ENCODE measurements at places on chromosomes 3 and 15.

- H3K27me3 ChIP-seq = no peaks in the 10 kb centered on the region
- no peaks in the 10 kb centered on the region for H3K4me1 ChIP-seq
- no peak for DNase-seq
- no peak overlapping the region for H3K4me3 ChIP-seq
- H3K36me3 ChIP-seq = no peaks in the 10 kb centered on the region
Measured at GRCh38 chr3:90092994-90093393, 985.6 kb downstream of the EPHA3 start.

DNA sequence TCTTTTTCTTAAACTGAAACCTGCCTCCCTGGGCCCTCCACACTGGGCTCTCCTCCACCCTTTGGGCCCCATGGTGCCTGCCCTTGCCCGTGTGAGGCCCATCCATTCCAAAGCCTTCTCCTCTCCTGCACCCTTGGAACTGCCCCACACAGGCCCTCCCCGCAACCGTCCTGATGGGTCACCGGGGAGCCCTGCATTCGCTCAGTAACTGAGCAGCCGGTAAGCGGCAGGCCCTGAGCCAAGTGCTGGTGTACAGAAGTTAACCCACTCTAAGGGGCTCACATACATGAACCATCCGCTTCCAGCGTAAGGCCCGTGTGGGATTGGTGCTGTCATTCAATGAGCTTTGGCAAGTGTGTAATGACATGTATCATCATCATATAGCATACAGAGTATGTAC, 5.4 kb upstream of the LRRC15 start:
- peaks cover 10% of the 10 kb centered on the region for H3K27me3 ChIP-seq
- no peaks in the 10 kb centered on the region for H3K36me3 ChIP-seq
- no peak for DNase-seq
- peaks cover 12% of the 10 kb centered on the region for H3K4me1 ChIP-seq
- H3K27ac ChIP-seq = no peak overlapping the region

DNA sequence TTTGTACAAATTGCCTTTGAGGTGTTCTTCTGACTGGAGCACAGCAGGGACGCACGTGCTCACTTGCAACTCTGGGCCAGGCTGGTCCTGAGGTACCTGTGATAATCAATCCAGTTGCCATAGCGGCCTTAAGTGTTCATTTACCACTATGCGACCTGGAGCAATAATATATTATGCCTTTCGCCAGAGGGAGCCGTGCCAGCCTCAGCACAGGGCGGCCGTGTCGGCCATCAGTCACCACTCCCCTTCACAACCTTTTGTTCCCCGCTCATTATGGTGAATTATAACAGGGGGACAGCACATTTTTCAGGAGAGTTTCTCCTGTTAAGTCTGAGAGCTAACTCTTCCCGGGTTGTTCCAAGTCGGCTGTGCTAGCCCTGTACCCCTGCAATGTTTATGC, 289.7 kb downstream of the RORA start:
- no peak overlapping the region for H3K4me3 ChIP-seq
- H3K36me3 ChIP-seq = no peaks in the 10 kb centered on the region
- H3K27me3 ChIP-seq = no peaks in the 10 kb centered on the region

DNA sequence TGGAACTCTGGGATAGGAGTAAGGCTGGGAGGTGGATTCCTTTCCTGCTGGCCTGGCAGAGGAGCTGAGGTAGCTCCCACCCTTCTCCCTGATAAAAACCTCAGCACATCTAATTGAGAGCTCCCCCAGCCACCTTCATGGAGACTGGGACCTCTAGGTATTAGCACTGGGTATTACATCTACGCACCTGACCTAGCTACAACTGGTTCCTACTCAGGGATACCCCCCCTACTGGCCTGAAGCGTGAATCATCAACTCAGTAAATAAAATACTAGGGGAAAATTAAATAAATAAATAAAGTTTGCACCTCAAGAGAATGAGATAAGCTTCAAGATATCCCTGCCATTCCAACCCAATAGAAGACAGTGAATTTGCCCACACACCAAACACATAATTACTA, 140.4 kb downstream of the NEK10 start:
- DNase-seq = no peak
- H3K27ac ChIP-seq = no peak overlapping the region
- no peak overlapping the region for H3K4me3 ChIP-seq
- no peaks in the 10 kb centered on the region for H3K27me3 ChIP-seq
- H3K4me1 ChIP-seq = no peaks in the 10 kb centered on the region

- DNase-seq = peak; percentile 36
- no peak overlapping the region for H3K4me3 ChIP-seq
Measured at GRCh38 chr15:55007561-55007960, 189.2 kb downstream of the RSL24D1 start.

GRCh38 chr15:81901319-81901718, 144.5 kb downstream of the MEX3B start:
- DNase-seq = no peak
- no peak overlapping the region for H3K27ac ChIP-seq
- no peaks in the 10 kb centered on the region for H3K36me3 ChIP-seq
- H3K27me3 ChIP-seq = no peaks in the 10 kb centered on the region

- no peaks in the 10 kb centered on the region for H3K4me1 ChIP-seq
- no peak overlapping the region for H3K4me3 ChIP-seq
- no peak overlapping the region for H3K27ac ChIP-seq
- DNase-seq = no peak
- no peaks in the 10 kb centered on the region for H3K27me3 ChIP-seq
- H3K36me3 ChIP-seq = no peaks in the 10 kb centered on the region
Measured at GRCh38 chr3:46337911-46338310, 16.0 kb upstream of the CCR2 start.

- H3K27me3 ChIP-seq = no peaks in the 10 kb centered on the region
- H3K4me1 ChIP-seq = peaks cover 3% of the 10 kb centered on the region
- no peak overlapping the region for H3K27ac ChIP-seq
- no peak overlapping the region for H3K4me3 ChIP-seq
- no peak for DNase-seq
Measured at GRCh38 chr3:156424758-156425157, 130.2 kb downstream of the SSR3 start.

DNA sequence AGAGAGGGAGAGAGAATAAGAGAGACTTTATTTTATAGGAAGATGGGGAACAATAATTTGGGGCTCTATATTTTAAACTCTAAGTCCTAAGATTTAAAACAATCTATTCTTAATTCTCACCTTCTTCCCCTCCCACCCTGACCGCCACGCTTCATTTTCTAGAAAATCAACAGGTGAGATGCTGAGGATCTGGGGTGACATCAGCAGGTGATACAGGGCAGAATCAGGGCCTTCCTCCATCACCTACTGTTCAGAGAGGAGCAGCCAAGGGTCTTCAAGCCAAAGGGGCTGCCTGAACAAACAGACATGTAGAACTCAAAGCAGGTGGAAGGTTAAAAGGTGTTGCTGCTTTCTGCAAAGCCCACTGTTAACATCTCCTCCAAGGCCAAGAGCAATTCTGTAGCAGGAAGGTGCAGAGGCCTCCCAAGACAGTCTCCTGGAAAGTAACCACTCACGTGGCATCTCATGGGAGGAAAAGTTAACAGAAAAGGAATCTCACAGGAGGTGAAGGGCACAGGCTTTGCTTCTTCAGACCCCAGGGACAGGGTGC, 183.6 kb upstream of the TLE3 start:
- H3K36me3 ChIP-seq = no peaks in the 10 kb centered on the region
- H3K4me3 ChIP-seq = no peak overlapping the region
- H3K4me1 ChIP-seq = no peaks in the 10 kb centered on the region
- H3K27ac ChIP-seq = no peak overlapping the region
- H3K27me3 ChIP-seq = no peaks in the 10 kb centered on the region

DNA sequence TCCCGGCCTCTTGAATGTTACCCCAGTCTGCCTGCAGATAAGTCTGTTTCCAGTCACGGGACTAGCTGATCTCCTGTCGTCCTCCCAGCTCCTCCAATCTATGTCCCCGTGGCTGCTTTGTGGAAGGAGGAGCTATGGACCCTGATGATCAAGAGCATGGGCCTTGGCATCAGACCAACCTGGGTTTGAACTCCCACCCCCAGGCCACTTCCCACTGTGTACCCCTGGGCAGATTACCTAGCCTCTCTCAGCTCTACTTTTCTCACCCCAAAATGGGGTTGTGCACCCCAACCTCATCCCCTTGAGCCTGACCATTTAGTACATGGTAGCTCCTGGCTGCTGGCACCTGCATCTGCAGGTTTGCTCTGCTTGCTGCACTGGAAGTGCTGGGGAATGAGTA, 55.8 kb downstream of the GASK1A start:
- H3K36me3 ChIP-seq = no peaks in the 10 kb centered on the region
- DNase-seq = no peak
- no peak overlapping the region for H3K27ac ChIP-seq
- H3K4me1 ChIP-seq = no peaks in the 10 kb centered on the region

DNA sequence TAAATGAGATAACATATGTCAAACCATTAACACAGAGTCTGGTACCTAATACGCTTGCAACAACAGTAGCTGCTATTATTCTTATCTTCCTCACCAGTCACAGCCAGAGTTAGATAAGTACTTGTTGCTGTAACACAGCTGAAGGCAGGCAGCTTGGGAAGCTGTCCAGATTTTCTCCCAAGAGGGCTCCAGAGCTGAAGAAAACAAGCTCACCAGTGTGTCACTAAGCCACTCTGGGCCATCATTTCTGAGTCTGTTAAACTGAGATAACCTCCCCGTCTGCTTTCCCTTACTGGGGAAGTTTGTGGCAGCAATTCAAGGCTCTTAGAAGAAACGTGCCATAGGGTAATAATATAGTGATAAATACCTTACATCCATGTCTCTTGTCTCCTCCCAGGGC, 226.3 kb downstream of the TAFA4 start:
- no peaks in the 10 kb centered on the region for H3K36me3 ChIP-seq
- no peaks in the 10 kb centered on the region for H3K27me3 ChIP-seq
- DNase-seq = no peak
- H3K4me1 ChIP-seq = no peaks in the 10 kb centered on the region
- no peak overlapping the region for H3K27ac ChIP-seq

DNA sequence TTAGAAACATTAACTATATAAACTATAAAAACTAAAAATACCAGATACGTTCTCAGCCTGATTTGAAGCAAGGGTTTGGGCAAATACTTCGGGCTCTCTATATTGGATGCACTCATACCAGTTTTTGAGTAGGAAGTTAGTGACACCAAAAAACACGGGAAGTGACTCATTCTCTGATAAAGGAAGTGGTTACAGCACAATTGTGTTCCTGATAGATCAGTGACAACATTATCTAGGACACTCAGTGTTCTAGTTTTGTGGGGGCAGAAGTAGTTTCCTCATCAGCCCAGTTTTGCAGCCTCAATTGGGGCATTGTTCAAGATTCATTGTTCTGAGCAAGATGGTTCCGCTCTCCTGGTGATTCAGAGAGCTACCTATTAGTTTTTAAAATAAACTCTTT, 469.6 kb upstream of the DPPA4 start:
- DNase-seq = no peak
- no peaks in the 10 kb centered on the region for H3K4me1 ChIP-seq
- H3K4me3 ChIP-seq = no peak overlapping the region
- no peaks in the 10 kb centered on the region for H3K36me3 ChIP-seq
- H3K27me3 ChIP-seq = no peaks in the 10 kb centered on the region

DNA sequence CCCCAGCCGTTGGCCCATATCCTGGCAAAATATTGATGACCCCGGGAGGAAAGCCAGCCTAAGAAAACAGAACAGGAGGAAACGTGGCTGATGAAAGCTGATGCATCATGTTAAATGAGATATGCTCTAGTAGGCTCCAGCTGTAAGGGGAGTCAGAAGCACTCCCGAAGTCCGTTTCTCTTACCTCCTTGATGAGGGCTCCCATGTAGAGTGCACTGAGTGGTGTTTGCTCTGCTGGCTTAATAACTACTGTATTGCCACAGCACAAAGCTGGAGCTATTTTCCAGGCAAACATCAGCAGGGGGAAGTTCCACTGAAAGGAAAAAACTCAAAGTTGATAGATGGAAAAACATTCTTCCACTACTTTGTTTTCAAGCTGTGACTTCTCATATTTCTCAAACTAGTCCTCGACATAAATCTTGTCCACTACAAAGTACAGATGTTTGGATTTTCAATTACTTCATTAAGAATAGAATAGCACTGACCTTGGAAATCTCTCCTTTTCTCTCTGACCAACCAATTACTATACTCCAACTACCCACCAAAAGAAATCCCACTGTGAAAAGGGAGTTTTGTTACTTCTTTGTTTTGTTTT, 72.7 kb downstream of the ALDH1A2 start:
- H3K27ac ChIP-seq = no peak overlapping the region
- H3K4me3 ChIP-seq = no peak overlapping the region
- no peaks in the 10 kb centered on the region for H3K27me3 ChIP-seq
- H3K36me3 ChIP-seq = no peaks in the 10 kb centered on the region
- no peaks in the 10 kb centered on the region for H3K4me1 ChIP-seq

DNA sequence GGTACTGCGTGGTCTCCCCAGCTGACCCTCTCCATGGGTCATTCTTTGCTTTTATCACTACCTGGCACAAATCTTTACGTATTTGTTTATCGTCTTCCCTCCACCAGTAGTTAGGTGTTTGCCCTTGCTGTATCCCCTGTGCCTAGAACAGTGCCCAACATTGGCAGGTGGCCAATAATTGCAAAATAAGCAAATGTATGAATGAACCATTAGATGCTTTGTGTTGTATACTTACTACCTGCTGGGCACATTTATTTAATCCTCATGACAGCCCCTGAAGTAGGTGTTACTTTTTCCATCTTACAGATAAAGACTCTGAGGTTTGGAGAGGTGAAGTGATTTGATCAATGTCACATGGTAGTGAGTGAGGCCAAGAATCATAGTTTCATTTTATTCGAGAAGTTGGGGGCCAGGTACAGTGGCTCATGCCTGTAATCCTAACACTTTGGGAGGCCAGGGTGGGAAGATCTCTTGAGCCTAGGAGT, 2.0 kb upstream of the TWF2 start:
- H3K4me1 ChIP-seq = peaks cover 60% of the 10 kb centered on the region
- DNase-seq = no peak
- H3K4me3 ChIP-seq = no peak overlapping the region
- no peak overlapping the region for H3K27ac ChIP-seq
- H3K27me3 ChIP-seq = no peaks in the 10 kb centered on the region

DNA sequence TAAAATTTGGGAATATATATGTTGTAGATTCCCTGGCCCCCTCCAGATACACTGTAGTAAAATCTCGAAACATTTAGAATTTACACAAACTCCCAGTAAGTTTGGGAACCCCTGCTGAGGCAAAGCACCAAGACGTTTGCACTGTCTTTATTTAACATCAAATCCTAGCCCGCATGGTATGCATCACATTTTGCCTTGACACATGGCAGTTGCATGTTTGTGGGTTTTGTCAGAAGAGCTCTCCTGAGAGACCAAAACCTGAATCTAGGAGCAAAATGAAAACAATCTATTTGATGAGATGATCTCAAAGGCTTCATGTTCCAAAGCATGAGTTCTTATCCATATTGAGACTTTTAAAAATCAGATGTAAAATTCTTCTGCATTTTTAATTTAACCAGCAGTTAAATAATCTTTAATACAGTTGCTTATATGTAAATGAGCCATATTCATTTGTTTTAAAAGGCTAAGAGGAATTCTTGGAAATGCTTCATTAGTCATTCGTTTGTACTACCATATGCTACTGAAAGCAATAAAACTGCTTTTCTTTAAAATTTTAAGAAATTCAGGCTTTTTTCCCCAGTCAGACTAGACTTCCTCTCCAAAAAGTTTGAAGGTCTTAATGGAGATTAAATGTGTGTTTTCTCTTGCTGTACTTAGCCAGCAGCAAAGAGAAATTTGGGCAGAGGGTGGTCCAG, 105.2 kb upstream of the BOC start:
- H3K4me3 ChIP-seq = no peak overlapping the region
- no peaks in the 10 kb centered on the region for H3K27me3 ChIP-seq
- H3K27ac ChIP-seq = no peak overlapping the region
- no peaks in the 10 kb centered on the region for H3K4me1 ChIP-seq
- no peak for DNase-seq
- no peaks in the 10 kb centered on the region for H3K36me3 ChIP-seq

GRCh38 chr3:194485468-194485880, 1.3 kb downstream of the ATP13A3 start:
- peak overlapping the region; percentile 84 for H3K27ac ChIP-seq
- no peaks in the 10 kb centered on the region for H3K36me3 ChIP-seq
- DNase-seq = no peak
- no peaks in the 10 kb centered on the region for H3K27me3 ChIP-seq
- peak overlapping the region; percentile 87 for H3K4me3 ChIP-seq

All from tibial nerve (tissue), 4 donors.